ENCODE measurements at places on chromosomes 5 and 9.

DNA sequence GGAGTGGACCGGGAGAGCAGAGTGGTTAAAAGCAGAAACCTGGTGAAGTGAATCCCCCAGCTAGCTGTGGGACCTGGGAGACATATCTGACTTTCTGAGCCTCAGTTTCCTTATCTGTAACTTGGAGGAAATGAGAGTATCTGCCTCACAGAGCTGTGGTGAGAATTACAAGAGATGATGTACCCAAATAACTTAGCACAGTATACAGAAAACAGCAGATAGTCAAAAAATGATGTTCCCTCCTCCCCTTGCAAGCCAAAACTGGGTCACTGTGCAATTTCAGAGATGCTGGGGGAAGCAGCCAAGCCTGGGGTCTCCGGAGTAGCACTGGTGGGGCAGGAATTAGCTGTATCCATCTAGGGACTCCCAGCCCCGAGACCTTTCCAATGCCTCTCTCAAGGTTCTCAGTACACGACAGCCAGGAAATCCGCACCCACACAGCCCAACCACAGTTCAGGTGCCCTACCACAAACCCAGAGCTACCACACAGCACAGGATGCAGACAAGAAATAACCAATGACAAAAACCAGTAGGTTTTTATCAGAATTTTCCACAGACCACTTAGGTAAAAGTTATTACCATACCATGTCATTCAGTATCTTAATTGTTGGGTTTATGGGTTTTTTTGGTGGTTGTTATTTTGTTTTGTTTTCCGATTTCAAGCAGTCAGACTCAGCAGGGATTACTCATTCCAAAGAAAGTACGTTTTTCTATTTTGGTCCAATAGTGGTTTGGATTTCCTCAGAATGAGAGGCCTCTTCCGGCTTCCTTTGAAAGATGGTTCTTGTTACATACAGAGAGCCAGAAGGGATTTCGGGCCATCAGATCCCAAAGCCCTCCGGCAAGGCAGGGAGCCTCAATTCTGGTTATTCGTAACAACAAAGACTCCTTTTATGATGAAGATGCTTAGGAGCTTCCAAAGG is 4.9 kb upstream of the HRH2 start:
- peak; percentile 85 for DNase-seq

DNA sequence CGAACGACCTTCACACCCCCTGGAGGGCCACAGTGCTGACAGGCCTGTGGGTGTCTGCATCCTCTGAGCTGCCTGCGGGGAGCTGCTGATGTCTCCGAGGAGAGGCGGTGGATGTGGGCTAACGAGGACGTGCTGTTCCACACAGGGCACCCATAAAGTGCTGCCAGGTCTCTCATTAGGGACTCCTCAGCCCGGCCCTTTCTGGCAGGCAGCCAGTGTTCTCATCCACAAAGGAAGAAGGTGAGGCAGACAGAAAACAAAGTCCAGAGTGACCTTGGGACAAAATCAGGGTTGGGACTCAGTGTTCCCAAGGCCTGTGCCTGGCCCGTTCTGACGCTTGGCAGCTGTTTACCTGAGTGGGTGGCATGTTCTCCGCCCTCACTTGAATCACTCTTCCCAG is 29.3 kb downstream of the CARTPT start:
- no peak for DNase-seq

GRCh38 chr5:62214701-62215100 is 91.3 kb upstream of the KIF2A start:
- no peak for DNase-seq

DNA sequence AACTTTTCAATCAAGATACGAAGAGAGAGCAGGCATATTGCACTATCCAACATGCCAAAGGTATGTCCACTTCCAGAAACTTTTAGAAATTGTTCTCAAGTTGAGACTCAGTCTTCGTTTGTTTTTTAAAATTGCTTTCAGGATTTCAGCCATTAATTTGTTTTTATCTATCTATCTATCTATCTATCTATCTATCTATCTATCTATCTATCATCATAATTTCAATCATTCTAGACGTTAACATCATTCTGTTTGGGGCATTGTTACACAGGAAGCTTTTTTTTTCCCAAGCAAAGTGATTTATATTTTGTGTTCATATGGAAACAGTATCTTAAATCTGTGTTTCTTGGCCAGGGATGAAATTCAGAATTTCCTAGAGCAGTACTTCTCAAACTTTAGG is 7.6 kb downstream of the ERAP2 start:
- no peak for DNase-seq

DNA sequence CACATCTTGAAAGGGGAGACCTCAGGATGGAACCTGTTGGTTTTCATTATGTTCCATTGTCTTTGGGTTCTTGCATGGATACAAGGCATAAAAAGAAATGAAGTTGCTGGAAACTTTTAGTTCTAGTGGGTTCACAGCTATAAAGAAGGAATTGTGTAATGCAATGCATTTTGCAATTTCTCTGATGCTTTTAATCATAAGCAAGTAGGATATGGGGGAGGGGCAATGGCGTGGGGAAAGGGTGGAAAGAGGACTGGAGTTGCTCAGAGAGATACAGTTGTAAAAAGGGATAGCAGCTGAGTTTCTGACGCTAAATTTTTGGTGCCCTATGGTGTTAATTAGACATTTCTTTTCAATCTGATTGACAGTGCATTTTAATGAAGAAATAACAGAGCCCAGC is 88.6 kb upstream of the FANCC start:
- DNase-seq: no peak

- no peak for DNase-seq
Measured at GRCh38 chr5:149288436-149288835, 16.8 kb downstream of the AFAP1L1 start.

GRCh38 chr9:109520475-109521132 is 22.5 kb upstream of the PTPN3 start:
- DNase-seq: peak; percentile 24

DNA sequence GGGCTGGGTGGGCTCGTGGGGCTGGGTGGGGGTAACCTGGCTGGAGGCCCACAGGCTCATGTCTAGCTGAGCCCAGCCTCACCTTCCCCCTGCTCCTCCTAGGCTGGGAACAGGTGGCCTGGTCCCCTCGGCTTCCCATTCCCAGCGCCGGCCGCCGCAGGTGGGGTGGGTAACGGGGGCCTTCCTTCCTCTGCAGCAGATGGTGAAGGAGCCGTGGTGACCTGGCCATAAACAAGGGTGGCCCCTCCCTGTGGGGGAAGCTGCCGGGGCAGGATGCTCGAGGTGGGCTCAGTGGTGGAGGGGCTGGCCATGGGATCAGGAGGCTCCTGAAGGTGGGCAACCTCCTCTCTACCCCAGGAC is 41.0 kb upstream of the EGFL7 start:
- DNase-seq: no peak

- DNase-seq: no peak
Measured at GRCh38 chr5:65171645-65172044, 310.1 kb downstream of the ADAMTS6 start.

- DNase-seq: no peak
Measured at GRCh38 chr9:37264539-37264938, 144.2 kb downstream of the ZCCHC7 start.

DNA sequence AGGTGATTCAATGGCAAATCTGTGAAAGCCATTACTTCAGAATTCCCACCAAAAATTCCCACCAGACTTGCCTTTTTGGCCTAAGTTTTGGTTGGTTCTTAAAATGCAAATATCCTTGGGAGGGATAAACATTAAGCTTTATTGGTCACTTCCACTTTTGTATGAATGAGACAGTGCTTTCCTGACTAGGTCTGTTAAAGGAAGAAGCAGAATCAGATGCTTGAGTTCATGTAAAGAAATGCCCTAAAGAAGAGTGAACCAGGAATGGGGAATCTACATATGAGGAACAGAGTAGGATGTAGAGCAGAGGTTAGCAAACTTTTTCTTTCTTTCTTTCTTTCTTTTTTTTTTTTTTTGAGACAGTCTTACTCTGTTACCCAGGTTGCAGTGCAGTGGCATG is 129.3 kb downstream of the GCNT1 start:
- no peak for DNase-seq

DNA sequence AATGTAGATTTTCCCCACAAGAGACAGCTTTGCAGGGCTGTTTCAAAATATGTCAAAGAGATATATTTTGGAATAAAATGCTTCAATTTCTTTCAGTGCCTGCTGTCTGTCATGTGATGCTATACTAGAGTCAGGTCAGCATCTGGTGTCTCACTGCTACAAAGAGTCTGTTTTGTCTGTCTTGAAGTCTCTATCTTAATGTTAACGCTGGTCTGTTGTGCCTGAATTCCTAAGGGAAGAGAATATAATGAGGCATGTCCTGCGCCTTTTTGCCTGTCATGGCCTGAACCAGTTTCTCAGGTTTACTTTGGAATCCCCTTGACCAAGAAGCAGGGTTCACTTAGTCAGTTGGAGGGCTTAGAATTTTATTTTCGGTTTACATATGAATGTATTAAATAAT is 176.4 kb downstream of the PDZD2 start:
- no peak for DNase-seq

DNA sequence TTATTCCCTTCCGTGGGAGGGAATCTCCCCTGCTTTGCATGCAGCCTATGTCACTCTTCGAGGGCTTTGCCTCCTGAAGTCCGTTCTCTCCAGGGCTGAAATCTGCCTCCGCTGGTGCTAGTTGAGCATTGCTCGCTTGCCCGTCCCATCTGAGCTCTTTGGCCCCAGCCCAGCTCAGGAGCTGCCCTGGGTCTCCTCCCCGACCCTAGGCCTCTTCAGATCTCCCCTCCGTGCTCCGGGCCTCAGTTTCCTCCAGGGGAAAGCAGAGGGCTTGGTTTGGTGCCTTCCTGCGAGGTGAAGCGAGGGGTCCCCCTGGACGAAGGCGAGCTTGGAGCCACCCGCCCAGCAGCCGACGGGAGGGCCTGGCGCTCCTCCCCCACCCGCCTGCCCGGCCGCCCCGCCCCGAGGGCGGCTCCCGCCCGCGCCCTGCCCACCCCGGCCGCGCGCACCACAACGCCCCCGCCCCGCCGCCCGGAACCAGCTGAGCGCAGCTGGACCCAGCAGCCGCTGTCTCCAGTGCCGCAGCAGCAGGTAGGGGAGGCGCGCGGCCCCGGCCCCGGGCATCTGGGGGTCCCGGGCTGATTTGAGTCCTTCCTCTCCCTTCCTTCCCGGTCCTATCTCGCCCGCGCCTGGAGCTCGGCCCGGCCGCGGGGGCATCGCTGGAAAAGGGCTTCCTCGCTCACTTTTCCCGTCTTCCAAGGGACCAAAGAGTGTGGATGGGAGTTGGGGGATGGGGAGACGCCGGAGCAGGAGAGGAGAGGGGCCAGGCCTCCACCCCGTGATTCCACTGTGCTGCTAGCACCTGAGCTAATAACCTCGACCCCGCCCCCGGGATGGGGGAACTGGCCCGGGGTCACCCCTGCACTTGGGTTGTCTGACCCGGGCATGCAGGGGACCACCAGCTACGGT is at the start of gene GSN:
GSN (plus strand) TSS at position 474 of the 909 bp plus-strand sequence. CDS start 33,810 bp downstream, outside the sequence.
- peak; percentile 59 for DNase-seq

DNA sequence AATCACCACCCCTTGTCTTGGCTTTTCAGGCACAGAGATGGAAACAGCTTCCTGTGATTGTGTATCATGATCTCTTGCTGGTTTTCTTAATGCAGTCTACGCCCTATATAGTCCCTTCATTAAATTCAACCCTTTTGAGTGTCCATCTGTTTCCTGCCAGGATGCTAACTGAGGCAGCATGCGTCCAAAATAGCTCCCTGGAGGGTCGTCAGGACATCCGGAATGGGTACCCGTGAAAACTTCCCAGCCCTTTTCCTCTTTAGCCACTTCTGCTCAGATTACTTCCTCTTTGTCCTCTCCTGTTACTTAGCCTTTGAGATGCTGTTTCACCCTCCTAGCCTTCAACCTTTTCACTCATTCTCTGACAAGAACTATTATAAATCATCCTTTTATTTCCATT is 79.8 kb upstream of the KLF9 start:
- DNase-seq: no peak

DNA sequence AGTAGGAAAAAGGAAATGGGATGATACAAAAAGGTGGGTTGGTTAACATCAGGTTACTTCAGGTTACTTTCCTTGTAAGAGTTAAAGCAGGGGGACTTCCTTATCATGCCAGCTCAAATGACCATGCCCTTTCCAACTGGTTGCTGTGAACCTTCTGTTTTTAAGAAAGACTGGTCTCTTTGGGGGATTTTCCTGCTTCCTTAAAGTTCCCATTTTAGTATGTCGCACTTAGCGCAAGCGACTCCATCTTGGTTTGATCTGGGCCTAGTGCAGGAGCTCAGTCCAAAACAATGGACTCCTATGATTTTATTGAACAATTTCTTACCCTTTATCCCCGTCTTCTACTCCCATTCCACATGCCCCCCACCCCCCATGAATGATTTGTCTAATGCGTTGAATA is 169.8 kb downstream of the INSYN2B start:
- no peak for DNase-seq

- DNase-seq: no peak
Measured at GRCh38 chr5:146072595-146072994, 32.8 kb downstream of the PLAC8L1 start.

DNA sequence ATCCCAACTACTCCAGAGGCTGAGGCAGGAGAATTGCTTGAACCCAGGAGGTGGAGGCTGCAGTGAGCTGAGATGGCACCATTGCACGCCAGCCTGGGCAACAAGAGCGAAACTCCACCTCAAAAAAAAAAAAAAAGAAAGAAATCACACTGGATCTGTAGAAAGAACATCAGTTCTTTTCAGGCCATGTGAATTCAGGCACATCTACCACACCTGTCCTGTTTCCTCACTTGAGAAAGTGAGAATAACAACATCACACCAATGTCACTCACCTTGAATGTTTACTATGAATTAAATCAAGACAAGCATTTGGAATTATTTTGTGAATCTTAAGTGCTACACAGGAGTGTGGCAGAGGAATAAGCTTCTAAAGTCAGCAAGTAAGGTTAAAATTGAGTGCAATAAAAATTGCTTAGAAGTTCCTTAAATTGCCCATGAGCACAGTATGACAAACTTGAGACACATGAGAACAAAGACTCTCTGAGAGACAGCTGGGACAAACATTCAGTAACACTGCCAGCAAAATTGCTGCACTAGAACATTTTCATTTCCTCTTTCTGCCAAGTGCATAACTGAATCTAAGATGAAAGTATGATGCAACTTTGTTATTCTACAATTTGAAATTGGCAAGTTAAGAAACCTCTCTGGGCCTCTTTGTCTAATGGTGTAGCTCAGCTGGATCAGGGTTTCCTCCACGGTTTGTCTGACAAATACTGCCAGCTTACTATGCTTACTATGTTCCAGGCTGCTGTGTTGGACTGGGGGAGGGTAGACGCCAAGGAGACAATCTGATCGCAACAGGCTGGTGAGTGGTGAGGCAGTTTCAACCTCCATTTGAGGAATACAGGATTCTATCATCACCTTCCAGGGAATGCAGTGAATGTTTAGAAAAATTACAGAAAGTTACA is 1.9 kb upstream of the RIC1 start:
- peak; percentile 57 for DNase-seq

GRCh38 chr9:131446276-131446675 is 52.4 kb downstream of the PRRC2B start:
- no peak for DNase-seq

- no peak for DNase-seq
Measured at GRCh38 chr9:27304521-27304920, 7.6 kb upstream of the EQTN start.

DNA sequence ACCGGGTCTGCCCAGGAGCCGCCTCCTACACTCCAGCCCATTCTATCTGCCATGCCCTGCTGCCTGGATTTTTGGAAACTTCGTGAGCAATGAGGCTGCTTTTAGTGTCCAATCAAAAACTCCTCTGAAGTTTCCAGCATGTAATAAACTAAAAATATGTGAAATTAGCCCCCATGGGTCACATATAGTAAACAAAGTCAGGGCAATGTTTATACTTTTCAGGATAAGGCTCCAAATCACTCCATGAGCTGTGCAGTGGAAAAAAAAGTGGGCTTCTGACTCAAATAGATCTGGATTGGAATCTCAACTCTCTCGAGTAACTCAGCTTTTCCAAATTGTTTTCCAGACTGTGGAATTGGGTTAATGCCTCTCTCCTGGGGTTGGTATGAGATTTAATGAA is 68.2 kb downstream of the PIK3R1 start:
- no peak for DNase-seq

GRCh38 chr5:87686975-87687374 is 274.2 kb upstream of the CCNH start:
- DNase-seq: no peak
